ENCODE measurements at places on chromosomes 6 and 20.

DNA sequence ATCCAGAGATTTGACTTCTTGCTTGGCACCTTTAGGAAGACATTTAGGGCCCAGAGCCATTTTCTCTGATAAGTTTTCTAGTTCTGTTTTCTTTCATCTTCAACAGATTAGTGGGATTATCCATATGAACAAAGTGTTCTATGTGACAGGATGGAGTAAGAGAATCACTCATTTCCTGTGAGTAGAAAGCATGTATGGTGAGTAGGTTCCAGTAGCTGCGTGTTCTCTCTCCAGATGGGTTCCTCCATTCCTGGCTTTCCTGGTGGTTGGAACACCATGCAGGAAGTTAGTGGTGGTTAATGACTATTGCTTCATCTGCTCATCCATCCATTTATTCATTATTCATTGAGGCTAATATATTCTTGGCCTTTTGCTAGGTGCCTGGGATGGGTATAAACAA, 54.0 kb downstream of the EFCAB8 start:
- no peak for DNase-seq

DNA sequence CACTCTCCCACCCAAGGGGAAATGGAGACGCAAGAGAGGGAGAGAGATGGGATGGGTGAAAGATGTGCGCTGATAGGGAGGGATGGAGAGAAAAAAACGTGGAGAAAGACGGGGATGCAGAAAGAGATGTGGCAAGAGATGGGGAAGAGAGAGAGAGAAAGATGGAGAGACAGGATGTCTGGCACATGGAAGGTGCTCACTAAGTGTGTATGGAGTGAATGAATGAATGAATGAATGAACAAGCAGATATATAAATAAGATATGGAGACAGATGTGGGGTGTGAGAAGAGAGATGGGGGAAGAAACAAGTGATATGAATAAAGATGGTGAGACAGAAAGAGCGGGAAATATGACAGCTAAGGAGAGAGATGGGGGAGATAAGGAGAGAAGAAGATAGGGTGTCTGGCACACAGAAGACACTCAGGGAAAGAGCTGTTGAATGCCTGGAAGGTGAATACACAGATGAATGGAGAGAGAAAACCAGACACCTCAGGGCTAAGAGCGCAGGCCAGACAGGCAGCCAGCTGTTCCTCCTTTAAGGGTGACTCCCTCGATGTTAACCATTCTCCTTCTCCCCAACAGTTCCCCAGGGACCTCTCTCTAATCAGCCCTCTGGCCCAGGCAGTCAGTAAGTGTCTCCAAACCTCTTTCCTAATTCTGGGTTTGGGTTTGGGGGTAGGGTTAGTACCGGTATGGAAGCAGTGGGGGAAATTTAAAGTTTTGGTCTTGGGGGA, 754 bp downstream of the TNF start:
- no peak for DNase-seq

DNA sequence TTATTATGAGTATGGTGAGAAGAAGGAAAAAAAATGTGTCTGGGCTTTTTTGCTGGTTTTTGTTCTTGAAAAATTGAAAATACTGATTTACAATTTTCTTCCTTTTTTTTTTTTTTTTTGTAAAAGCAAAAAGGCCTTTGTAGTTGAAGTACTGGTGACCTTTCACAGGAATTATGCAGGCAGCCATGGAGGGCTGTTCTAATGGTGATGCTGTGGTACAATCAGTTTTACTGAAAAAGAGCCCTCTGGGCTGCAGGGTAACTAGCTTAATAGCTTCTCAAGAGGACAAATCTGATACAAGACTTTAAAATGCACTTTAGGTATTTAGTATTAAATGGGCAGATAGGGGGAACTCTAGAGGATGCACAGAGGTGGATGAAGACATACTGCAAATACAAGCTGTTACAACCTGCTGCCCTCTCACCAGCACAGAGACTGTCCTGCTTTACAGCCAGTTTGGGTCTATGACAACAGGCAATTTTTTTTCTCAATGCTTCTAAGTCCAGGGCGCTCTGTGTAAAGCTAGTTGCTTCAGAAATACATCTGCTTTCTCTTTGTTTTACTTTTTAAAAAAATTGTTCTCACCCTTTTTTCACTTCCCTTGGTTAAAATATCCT, 61.6 kb upstream of the HS3ST5 start:
- no peak for DNase-seq

DNA sequence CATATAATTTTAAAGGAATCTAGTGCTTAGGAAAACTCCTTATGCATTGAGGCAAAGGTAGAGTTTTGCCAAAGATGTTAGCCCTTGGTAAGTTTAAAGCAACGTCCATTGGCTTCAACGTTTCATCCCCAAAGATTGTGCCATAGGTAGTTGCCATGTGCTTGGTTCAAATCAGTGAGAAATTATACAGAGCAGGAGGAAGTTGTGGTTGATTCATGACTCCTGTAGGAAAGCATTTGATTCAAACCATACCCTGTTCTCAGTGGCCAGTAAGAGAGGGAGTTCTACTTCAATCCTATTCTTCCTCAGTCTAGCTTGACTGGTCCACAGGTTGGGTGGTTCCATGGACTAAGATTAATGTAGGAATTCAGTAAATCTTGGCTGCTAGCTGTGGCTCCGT, 535.6 kb downstream of the QKI start:
- no peak for DNase-seq

DNA sequence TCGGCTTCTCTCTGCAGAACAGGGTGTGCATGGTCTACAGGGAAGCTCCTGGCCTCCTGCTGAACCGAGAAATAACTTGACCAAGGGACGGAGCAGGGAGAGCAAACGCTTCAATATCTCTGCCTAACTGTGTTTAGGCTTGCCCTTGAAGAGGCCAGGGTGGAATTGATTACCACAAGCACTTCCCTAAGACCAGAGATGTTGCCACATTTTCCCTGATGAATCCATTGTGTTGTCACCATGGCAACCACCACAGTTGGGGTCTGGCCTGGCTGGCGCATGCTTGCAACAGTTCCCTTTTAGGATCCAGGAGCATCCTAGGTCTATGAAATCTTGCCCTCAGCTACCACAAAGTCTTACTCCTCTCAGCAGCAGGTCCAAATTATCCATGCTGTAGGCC, 213.5 kb upstream of the SULF2 start:
- no peak for DNase-seq

- no peak for DNase-seq
Measured at GRCh38 chr6:90268178-90268577, 28.5 kb downstream of the BACH2 start.

DNA sequence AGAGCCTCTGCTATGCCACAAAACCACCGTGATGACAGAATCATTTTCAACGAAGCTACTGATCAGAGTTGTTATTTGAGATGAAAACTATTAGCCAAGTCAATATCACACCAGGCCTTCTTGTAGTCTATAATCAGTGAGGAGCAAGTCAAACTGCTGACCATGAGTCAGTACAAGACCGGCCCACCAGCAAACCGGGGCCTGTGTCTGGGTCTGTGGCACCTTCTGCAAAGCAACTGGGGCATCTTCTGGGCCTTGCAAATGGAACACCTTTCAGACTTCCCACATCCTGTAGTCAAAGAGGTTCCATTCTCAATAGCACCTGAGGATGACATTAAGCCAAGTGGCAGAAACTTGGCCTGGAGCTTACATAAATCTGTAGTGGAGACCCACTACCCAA, 38.5 kb downstream of the CPXM1 start:
- no peak for DNase-seq
